SJCRH30 (cell line): ENCODE measurements at places on chromosomes 2 and 18. TPM values are rescaled to one million over a fixed set of nuclear protein-coding genes. Genes with fewer than 3 reads are reported as not detected.

- no peak for DNase-seq
Measured at GRCh38 chr2:2823061-2823753, 492.1 kb upstream of the MYT1L start.

The PROKR1 gene
- total RNA-seq: 0.03 TPM in 1 of 2 replicates, not detected in the other

The MAL gene
- total RNA-seq: not detected in 2 replicates

- DNase-seq: no peak
Measured at GRCh38 chr2:241036397-241036963, 38.1 kb downstream of the SNED1 start.

The SFTPB gene
- total RNA-seq: not detected in 2 replicates

DNA sequence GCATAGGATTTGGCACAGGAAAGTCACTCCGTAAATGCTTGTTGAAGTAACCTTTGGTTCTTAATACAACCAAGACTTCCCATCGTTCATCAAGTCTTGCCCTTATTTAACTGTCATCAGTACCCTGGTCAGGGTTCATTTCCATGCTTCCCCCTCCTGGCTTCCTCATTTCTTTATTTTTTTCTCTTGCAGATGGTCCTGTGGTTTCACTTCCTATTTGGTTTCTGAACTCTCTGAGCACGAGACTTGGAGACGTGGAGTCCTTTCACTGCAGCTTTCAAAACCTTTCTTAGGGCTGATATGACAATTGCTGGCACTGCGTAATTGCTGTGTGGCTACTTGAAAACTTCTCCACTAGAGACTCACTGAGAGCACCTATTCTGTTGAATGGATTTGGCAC, 59.9 kb upstream of the PID1 start:
- no peak for DNase-seq
